ENCODE measurements at places on chromosomes 1 and 21.

DNA sequence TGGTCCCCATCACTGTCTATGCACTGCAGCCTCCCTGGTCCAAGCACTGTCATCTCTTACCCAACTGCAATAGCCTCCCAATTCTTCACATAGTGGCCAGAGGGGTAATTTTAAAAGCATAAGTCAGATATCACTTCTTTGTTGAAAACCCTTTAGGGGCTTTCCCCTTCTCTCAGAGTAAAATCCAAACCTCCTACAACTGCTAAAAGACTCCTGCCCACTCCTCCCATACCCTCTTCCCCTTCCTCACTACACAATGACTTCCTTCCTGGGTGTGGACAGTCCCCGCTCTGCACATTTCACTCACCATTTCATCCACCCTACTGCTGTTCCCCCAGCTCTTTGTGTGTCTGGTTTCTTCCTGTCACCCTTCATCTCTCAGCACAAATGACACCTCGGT, 8.3 kb downstream of the MCOLN2 start:
- no peak for DNase-seq

- no peak for DNase-seq
Measured at GRCh38 chr1:211647711-211648121, 27.7 kb downstream of the NEK2 start.

- no peak for DNase-seq
Measured at GRCh38 chr1:89599332-89599630, 33.6 kb upstream of the LRRC8C start.

- no peak for DNase-seq
Measured at GRCh38 chr1:8095584-8095983, 69.5 kb upstream of the ERRFI1 start.

DNA sequence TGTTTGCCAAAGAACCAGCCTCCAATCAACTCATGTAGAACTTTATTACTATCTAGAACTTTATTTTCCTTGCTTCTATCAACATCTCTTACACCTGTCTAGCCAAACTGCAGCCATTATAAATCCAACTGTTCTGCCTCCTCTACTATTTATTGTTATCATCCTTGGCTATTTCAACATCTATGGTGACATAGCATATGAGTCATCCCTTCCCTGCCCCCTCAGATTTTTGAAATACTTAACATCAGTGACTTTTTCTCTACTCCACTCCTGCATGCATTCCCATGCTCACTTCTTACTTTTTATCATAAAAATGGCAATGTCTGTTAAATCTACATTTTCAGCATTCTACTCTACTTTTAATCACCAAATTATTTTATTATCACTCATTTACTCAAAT, 544.9 kb upstream of the NEGR1 start:
- DNase-seq = no peak

- DNase-seq = no peak
Measured at GRCh38 chr1:65605621-65606020, 185.2 kb downstream of the LEPR start.

- no peak for DNase-seq
Measured at GRCh38 chr1:210626341-210626740, 297.6 kb downstream of the HHAT start.

- DNase-seq = no peak
Measured at GRCh38 chr1:205179842-205180241, 31.7 kb downstream of the DSTYK start.

DNA sequence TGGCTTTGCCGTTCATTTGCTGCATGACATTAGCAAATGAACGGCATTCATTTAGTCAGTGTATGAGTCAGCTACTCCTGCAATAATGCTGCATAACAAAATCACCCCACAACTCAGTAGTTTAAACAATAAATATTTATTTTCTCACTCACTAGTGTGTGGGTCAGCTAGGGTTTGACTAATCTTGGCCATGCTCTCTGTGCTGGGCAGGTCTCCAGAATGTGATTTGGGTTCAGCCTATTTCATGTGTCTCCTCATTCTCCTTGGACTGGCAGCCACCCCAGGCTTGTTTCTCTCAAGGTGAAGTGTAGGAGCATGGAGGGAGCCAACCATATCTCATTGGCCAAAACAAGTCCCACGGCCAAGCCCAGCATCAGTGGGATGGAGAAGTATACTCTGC, 104.3 kb downstream of the LACTBL1 start:
- no peak for DNase-seq

DNA sequence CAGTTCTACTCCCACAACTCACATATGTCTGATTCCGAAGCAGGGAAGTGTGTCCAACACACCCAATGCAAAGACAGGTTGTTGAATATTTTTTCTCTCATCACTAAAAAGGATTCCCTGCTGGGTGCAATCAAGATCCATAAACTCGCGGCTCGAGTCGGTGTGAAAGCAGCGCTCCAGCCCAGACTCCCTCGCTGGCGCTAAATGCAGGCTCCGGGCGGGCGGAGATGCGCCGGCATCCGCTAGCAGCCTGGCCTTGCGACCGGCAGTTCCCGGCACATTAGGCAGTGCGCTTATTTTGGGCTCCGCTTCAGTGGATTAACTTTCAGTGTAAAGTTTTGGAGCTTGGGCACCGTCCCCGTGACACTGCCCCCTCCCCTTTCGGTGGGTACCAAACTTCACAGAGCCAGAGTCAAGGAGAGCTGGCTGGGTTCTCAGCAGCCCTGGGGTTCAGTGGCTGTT, 87.7 kb upstream of the POU3F1 start:
- no peak for DNase-seq

DNA sequence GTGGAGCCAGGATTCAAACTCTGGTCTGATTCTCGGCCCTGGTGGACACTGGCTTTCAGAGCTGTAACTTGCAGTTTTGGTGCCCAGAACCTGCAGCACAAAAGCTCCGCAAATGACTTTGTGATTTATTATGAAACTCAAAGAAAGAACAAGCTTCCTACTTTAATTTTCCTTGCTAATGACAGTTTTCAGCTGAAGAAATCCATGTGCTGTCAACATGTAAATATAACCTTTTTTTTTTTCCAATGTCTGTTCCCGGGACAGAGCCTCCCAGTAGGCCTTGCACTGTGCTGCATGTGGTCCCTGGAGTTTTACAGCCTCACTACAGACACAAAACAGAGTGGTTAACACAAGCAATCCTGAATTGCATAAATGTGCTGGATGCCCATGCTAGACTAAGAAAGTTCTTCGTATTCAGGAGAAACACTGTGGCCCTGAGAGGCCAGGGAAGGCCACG, 62.3 kb upstream of the ANGPTL1 start:
- DNase-seq = no peak

DNA sequence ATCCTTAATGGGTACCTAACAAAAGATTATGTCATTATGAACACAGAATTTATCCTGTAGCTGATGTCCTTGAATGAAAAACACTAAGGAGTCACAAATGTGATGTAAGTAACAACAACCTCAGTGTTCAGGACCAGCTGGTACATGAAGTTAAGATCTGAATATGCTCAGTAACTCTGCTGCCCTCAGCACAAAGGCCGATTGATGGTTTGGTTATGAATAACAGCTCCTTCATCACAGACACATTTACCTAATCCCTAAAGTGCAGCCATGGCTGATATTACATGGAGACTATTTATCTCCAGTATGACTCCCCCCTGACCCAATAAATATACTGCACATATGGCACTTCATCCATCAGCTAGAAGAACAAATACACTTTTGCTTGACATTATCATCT, 75.2 kb downstream of the PLPPR5 start:
- no peak for DNase-seq

DNA sequence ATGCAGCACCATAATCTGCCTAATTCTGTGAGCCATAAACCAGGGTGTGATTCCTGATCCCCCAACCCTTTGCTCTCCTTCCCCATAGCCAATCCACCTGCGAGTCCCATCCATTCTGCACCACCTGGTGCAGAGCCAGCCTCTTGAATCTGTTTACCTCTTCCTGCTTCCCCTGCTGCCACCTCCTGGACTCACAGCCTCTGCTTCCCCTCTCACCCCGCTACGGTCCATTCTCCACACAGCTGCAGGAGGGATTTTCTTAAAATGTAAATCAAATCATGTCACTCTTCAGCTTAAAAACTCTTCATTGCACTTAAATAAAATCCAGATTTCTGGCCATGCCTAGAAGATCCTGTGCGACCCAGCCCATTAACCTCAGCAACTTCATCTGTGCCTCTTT, 186.7 kb downstream of the FOXD2 start:
- DNase-seq = no peak

DNA sequence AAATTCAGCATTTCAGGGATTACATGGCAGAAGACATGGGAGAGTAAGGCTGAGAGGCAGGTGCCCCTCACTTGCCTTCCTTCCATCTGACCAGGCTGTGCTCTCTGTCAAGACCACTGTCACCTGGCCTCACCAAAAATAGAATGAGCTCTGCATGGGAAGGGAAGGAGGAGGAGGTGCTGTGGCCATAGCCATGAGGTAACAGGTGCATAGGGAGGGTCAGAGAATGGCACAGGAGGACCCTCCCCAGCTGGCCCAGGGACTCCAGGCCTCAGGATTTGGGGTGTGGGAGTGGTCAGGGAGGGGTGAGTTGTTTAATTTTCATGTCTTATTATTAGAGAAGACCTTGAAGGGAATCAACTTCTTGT, 192.3 kb downstream of the FCRL5 start:
- DNase-seq = no peak

GRCh38 chr1:192604979-192605620, 29.5 kb downstream of the RGS1 start:
- DNase-seq = no peak

- no peak for DNase-seq
Measured at GRCh38 chr1:160707236-160708064, 4.2 kb downstream of the CD48 start.

GRCh38 chr1:232518349-232518748, 111.6 kb downstream of the SIPA1L2 start:
- DNase-seq = no peak

- no peak for DNase-seq
Measured at GRCh38 chr1:4108331-4108730, 208.3 kb upstream of the C1orf174 start.

DNA sequence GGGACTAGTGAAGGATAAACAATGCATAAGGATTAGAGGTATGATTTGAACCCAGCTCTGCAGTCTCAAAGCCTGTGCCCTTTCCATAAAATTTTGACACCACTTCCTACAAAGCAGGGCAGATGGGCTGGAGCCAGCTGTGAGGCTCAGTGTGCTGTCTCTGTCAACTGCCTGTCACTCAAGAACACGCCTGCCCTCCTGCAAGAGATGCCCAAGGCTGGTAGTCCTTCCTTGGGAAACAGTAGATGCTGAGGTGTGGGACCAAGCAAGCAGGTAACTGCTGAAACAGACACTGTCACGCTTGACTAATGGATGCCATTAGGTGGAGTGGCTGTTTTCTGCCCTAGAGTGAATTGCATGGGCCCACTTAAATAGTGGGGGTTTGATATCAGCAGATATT, 402.0 kb downstream of the PTPRU start:
- DNase-seq = no peak

DNA sequence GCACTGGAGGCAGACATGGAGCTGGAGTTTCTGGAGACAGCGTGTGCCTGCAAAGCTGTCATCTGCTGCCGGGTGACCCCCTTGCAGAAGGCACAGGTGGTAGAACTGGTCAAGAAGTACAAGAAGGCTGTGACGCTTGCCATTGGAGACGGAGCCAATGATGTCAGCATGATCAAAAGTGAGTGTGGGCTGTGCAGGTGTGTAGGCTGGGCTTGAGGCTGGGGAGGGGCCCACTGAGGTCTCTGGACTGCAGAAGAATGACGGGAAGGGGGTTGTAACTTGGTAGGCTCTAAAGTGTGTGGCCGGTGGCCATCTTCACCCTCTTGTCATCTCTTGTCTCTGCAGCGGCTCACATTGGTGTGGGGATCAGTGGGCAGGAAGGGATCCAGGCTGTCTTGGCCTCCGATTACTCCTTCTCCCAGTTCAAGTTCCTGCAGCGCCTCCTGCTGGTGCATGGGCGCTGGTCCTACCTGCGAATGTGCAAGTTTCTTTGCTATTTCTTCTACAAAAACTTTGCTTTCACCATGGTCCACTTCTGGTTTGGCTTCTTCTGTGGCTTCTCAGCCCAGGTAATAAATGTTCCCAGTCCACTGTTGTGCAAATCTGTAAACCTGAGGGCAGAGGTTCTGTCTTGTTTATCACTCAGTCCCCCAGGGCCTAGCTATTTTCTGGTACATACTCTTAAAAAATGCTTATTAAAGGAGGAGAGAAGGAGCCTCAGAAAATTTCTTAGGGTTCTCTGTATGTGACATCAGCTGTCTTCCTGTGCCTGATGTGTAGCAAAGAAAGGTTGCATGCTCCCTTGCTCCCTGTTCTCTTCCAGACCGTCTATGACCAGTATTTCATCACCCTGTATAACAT, 19.9 kb downstream of the ATP8B2 start:
- DNase-seq = peak; percentile 57

GRCh38 chr1:176643536-176643935, 180.6 kb downstream of the PAPPA2 start:
- DNase-seq = no peak

DNA sequence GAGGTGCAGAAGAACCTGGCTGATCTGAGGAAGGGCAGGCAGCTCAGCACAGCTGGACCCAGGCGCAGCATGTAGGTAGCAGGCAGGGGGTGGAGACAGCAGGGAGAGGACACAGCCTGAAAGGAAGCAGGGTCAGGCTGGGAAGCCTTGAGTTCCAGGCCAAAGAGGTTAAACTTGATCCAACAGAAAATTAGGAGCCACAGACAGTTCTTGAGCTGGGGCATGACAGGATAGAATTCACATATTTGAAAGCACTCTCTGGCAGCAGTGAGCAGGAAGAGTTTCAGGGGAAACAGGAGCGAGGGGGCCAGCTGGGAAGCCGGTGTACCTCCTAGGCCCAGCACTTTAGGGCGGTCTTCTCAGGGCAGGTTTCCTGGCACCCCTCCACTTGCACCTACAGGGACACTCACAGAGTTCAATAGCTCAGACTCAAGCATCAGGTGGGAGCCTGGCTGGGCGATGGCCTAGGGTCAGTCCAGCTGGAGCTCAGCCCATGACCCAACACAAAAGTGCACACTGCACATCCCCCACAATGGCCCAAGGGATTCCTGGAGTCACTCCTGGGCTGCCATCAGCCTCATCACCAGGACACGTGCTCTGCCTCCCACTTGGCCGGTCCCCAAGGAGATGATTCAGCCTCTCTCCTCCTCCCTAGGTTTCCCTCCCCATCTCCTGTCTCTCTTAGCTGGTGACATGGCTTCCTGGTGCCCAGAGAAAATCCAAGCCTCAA, 22.7 kb downstream of the MATN1 start:
- DNase-seq = no peak

- DNase-seq = no peak
Measured at GRCh38 chr1:15279576-15280230, 32.7 kb downstream of the FHAD1 start.

GRCh38 chr1:15941899-15942660, 33.8 kb downstream of the ZBTB17 start:
- no peak for DNase-seq
